NCI-H1105 treated with DMSO at 0.1 percent for 48 hours (cell line): ENCODE measurements at places on chromosomes 7 and 10.

DNA sequence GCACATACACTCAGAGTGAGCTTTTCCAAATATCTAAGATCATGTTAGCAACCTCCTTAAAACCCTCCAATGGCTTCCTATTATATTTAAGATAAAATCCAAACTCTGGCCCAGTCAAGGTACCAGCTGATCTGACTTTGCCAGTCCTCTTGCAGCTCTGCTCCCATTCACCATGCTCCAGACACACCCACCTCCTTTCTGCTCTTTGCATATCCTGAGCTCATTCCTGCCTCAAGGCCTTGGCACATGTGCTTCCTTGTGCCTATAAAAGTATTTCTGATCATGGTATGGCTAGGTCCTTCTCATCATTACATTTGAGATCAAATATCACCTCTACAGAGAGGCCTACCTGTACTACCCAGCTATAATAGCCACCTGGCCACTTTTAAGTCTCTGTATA lies 27.5 kb downstream of the XPNPEP1 start:
- DNase-seq: no peak

DNA sequence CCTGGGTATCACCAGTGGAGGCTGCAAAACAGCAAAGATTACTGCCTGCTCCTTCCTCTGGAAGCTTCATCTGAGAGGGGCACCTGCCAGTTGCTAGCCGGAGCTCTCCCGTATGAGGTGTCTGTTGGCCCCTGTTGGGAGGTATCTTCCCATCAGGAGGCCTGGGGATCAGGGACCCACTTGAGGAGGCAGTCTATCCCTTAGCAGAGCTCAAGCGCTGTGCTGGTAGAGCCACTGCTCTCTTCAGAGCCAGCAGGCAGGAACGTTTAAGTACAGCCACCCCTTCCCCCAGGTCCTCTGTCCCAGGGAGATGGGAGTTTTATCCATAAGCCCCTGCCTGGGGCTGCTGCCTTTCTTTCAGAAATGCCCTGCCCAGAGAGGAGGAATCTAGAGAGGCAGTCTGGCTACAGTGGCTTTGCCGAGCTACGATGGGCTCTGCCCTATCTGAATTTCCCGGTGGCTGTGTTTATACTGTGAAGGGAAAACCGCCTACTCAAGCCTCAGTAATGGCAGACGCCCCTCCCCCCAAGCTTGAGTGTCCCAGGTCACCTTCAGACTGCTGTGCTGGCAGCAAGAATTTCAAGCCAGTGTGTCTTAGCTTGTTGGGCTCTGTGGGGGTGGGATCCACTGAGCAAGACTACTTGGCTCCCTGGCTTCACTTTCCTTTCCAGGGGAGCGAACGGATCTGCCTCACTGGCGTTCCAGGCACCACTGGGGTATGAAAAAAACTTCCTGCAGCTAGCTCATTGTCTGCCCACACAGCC lies 19.6 kb downstream of the SEMA3E start:
- DNase-seq: no peak

DNA sequence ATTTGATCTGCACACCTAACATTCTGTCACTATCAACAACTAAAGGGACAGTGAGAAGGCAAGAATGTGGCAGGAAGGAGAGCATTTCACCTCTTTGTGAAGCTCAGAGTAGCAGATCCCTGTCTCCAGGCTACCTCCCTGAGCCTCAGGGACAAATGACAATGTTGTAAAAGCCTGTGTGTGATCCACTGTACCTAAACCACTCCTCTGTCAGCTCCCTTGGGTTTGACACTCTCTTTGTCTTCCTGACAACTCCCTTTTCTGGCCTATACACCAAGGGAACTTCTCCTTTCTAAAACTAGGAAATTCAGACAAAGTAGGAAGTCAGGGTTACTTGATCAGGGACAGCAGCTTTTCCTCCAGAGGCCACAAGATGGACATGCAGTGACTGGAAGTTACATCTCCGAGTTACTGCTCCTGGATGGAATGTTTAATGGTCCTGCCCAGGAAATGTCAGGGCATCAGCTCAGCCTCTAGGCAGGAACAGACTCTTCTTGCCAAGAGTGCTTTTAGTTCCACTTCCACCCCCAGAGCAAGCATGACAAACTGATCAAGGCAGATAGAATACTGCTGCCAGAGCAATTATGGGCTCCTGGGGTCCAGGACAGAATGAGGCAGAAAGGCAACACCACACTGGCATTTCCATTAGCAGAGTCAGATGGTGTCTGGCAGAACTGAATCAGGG lies 1014.5 kb upstream of the LRRTM3 start:
- DNase-seq: no peak

DNA sequence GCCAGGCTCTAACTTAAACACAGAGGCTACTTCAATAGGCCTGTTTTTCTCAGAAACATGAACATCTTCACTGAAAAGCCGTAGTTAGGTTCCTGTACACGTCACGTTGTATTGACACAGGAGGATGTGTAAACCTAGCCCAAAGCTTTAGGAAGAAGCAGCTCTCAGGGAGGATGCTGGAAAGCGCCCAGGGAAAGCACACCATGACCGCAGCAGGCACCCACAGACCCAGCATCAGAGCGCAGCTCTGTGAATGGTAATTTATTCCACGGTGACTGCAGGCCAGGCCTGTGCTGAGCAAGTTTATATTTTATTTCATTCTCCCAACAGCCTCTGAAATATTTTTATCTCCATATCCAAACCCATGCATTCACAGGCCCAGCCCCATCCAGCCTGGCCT lies 51.1 kb downstream of the ASB13 start:
- DNase-seq: no peak

GRCh38 chr10:73910764-73911552 lies at the start of gene PLAU:
TSS of gene PLAU (plus strand) at chr10:73911132. CDS start at chr10:73911556, 424 bp downstream.
- DNase-seq: peak; percentile 20

- no peak for DNase-seq
These were observed 57.3 kb downstream of the CSGALNACT2 start for GRCh38 chr10:43195557-43195956.

- no peak for DNase-seq
These were observed 493.3 kb upstream of the PODXL start for GRCh38 chr7:132049462-132050304.

- no peak for DNase-seq
These were observed 228.4 kb upstream of the RHOBTB1 start for GRCh38 chr10:61172182-61172926.

DNA sequence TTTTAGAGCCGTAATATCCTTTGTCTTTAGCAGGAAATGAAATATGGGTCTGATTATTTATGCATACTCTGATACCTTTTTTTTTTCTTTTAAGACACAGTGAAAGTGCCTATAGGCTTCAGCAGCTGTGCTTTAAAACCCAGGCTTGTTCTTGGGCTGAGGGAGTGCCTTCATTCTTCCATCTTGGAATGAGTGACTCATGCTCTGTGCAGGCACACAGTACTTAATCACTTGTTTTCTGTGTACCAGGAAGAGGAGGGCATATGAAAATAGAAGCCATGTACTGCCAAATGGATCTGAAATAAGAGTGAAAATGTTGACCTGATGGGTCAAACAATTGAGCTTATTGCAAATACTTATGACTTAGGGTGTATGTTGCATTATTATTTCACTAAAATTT lies 12.0 kb downstream of the INPP5F start:
- DNase-seq: no peak

GRCh38 chr7:78203042-78203720 lies 404.6 kb downstream of the PHTF2 start:
- DNase-seq: no peak

GRCh38 chr10:28592953-28593352 lies 60.0 kb downstream of the WAC start:
- no peak for DNase-seq

DNA sequence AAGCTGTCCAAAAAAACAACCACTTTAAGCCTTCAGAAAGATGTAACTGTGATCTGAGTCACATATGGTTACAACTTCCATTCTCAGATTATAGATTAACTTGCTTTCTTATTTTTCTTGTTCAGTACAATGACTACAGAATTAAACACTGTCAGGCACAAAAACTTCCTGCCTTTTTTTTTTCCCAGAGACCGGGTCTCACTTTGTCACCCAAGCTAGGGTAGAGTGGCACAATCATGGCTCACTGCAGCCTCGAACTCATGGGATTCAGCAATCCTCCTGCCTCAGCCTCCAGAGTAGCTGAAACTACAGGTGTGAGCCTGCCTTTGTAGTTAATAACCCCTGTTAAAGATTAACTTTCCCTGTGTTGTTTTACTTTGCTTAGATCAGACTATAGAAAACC lies 163.2 kb downstream of the AVL9 start:
- DNase-seq: no peak

DNA sequence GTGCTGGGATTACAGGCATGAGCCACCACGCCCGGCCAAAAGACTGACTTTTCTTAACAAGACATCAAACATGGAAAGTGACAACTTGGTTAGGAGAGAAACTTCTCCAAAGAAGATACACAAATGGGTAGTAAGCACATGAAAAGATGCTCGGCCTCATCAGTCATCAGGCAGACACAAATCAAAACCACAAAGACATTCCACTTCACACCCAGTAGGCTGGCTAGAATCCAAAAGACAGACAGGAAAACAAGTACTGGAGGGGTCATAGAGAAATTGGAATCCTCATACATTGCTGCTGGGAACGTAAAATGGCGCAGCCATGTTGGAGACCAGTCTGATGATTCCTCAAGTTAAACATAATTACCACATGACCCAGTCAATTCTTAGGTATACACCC lies 16.4 kb downstream of the SEPHS1 start:
- DNase-seq: no peak

GRCh38 chr10:62502995-62503613 lies 128.9 kb downstream of the ZNF365 start:
- no peak for DNase-seq

DNA sequence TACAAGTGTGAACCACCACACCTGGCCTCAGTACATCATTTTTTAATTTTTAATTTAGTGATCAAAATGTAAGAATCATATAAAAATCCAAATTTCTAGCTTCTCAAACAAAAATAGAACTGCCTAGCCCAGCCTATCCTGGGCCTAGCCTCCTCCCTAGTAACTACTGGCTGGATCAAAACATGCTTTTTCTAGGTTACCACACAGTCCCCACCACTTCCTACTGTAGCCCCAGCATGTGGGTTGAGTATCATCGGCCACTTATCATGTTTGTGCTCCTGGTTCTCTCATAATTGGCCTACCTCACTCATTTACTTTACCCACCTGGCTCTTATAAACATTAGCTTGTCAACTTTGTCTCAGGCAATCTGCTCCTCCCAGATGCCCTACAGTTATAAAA lies 52.9 kb downstream of the DNAJC12 start:
- DNase-seq: no peak

DNA sequence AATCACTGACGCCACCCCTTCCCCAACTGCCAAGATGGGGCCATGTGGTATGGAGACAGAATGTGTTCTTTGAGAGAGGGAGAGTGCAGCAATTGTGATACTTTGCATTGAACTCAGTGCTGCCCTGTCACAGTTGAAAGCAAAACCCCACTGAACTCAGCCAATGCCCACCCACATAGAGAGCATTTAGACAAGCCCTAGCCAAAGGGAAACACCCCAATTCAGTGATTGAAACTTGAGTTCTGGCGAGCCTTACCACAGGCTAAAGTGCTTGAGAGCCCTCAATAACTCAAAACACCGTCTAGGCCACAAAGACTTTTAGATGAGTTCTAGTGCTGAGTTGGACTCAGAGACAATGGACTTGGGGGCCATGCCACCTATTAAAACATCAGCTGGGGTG lies 751.9 kb upstream of the POT1 start:
- DNase-seq: no peak

DNA sequence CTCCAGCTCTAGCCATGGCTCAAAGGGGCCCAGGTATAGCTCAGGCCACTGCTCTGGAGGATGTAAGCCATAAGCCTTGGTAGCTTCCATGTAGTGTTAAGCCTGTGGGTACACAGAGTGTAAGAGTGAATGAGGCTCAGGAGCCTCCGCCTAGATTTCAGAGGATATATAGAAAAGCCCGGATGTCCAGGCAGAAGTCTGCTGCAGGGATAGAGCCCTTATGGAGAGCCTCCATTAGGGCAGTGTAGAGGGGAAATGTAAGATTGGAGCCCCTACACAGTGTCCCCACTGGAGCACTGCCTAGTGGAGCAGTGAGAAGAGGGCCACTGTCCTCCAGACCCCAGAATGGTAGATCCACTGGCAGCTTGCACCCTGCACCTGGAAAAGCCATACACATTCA lies 240.8 kb upstream of the KLF14 start:
- DNase-seq: no peak

DNA sequence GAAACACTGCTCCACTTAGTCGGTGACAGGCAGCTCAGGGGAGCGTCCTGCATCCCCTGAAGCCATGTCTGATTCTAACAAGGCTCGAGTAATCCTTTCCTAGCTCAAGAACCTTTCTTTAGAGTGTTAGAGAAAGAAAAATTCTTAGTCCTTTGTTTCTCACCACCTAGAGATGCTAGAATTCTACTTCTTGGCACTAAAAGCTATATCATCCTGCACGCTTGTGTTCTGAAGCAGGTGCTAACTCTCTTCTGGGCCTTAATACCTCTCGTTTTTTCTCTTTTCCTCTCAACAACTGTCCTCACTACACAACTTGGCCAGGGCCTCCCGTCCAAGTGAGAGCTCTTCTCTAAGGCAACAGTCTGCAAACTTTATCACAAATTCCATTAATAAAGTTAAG lies at the start of gene LYZL2:
Gene LYZL2 (minus strand): TSS at position 101 of the 400 bp plus-strand sequence. CDS start 2,838 bp downstream, outside the sequence.
- DNase-seq: no peak

GRCh38 chr10:90424730-90425129 lies 433.1 kb downstream of the HTR7 start:
- DNase-seq: no peak

- peak; percentile 31 for DNase-seq
These were observed 166.0 kb downstream of the PIP4K2A start for GRCh38 chr10:22548344-22548743.

- DNase-seq: no peak
These were observed at the start of gene NEUROD6 for GRCh38 chr7:31340603-31341002. TSS of gene NEUROD6 (minus strand) at chr7:31340726. CDS start at chr7:31339268, 1,458 bp downstream.

GRCh38 chr7:26868841-26869495 lies 4.6 kb upstream of the SKAP2 start:
- no peak for DNase-seq
